ENCODE measurements at places on chromosomes 5 and 9.
A peak's percentile ranks its signal among the peaks of the same experiment; 100 is the strongest.

DNA sequence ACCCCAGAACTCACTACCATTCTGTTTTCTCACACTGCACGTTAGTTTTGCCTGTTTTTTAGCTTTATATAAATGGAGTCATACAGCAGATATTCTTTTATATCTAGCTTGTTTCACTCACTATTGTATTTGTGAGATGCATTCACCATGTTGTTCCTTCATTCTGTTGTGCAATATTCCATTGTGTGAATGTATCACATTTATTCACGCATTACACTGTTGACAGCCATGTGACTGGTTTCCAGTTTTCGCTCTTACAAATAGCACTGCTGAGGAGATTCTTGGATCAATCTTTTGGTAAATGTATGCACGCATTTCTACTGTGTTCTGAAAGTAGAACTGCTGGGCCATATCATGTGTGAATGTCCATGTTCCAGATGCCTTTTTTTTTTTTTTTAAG is 6.4 kb upstream of the SNX30 start:
- no peak for DNase-seq

- DNase-seq, result no peak
These were observed 13.4 kb downstream of the ELOVL7 start for GRCh38 chr5:60830581-60831127.

GRCh38 chr5:83471405-83472212 is at the start of gene VCAN:
VCAN (plus strand) TSS chr5:83471744; CDS start chr5:83483519, 11,775 bp downstream.
- no peak for DNase-seq

DNA sequence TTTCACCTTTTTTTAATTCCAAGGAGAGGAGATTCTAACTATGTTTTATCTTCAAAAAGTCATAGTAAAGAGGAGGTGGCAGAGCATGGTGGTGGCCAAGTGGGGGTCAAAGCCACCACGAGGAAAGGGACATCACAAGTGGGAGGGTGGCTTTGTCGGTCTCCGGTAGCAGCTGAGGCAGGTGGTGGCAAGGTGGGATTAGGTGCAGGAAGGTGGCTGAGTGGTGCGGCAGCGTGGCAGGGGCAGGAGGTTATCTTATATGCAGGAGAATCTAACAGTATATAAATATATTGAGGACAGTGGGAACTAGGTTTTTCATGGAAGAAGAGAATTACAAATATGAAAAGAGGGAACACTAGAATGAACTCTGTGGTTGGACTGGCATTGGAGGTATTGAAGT is 196.8 kb downstream of the FSTL4 start:
- no peak for DNase-seq

DNA sequence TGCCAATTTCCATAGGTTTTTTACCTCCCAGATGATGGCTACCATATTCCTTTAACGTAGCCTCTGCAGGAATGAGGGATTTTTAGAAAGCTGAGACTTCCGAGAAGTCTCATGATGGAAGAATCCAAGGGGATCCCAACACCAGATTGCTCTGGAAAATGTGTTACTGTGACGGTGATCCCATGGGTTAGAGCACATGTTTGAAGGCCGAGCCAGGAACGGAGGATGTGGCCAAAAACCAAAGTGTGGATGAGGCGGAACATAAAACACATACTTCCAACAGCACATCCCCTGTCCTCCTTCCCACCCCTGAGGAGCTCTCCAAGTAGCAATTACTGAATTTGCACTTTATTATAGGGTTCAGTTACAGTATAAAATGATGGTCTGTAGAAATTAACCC is 82.6 kb downstream of the GPR21 start:
- no peak for DNase-seq

GRCh38 chr9:107710953-107711352 is 221.4 kb upstream of the KLF4 start:
- DNase-seq, result no peak

- DNase-seq, result no peak
These were observed 187.2 kb upstream of the PANK3 start for GRCh38 chr5:168766426-168766700.

GRCh38 chr9:18250053-18250452 is 223.9 kb upstream of the ADAMTSL1 start:
- no peak for DNase-seq

DNA sequence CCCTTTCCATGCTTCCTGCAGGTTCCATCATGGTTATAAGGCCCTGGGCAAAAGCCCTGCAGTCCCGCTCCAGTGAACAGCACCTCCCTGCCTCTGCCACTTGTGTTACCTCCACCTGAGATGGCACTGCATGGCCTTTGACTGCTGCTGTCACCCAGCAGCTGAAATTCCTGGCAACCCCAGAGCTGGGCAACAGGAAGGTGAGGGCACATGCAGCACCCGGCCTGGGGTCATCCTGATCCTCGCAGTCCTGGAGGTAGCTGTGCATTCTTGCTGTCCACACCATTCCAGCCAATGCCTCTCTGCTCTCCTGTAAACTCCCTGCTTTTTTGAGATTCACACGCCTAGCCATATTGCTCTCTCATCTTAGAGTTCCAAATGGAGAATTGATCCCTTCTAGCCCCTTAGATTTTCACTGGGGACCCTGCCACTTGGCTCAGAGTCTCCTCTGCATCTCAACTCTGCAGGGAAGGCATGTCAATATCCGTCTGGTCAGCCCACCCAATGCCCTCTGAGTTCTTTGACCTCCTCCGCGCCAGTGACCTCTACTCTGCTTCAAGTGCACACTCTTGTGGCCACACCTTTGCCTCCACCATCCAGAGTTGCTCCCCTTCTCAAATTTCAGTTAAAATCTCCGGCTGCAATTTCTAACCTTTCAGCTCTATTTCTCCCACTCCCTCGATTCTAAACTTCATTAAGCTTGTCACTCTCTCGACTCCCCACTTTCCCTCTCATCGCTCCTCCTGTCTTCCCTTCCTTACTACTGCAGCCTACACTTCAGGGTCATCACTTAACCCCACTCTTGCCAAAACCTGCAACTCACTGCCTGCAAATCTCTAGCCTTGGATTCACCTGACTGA is 93.4 kb downstream of the ANKH start:
- no peak for DNase-seq

DNA sequence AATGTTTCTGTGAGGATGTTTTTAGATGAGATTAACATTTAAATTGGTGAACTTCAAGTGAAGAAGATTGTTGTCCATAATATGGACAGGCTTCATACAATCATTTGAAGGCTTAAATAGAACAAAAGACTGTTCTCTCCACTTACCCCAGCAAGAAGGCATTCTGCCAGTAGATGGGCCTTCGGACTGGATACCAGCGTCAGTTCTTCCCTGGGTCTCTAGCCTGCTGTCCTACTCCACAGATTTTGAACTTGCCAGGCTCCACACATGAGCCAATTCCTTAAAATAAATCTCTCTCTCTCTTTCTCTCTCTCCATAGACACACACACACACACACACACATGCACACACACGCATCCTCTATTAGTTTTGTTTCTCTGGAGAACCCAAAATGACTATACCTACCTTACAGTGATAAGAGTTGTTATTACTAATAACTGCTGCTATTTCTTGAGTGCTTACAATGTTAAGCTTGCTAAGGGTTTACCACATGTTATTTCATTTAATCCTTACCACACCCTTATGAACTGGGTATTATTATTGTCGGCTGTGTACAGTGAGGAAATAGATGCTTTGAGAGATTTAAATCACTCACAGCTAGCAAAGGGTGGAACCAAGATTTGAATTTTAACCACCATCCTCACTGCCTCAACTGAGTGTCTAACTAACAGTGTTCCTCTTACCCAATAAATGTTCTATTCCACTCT is 19.8 kb upstream of the IQGAP2 start:
- no peak for DNase-seq

DNA sequence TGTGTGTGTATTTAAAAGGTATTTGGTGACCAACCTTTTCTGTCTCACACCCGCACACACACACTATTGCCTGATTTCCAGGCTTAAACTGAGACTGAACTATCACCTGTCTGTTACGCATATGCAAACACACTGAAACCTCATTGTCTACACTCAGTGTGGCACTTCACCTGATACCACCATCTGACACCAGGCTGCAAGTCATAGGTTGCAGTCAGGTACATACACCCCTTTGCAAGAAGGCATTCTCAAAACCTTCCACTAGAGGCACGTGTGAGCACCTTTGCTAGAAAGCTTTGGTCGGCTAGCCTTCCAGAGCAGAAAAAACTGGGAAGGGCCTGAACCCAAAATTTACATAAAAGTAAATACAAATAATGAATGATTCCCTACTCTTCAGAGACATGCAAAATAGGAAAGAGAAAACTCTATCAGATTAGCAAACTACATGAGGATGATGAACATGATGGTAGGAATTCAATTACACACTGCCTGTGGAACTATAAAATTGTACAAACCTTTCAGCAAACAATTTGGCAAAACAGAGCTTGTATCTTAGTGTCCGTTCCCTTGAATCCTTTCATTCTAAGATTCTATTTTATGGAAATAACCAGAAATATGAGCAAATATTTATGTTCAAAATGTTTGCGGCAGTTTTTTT is 5.9 kb upstream of the FOXD1 start:
- DNase-seq, result peak; percentile 31

GRCh38 chr5:104186100-104186499 is 623.5 kb upstream of the NUDT12 start:
- no peak for DNase-seq

DNA sequence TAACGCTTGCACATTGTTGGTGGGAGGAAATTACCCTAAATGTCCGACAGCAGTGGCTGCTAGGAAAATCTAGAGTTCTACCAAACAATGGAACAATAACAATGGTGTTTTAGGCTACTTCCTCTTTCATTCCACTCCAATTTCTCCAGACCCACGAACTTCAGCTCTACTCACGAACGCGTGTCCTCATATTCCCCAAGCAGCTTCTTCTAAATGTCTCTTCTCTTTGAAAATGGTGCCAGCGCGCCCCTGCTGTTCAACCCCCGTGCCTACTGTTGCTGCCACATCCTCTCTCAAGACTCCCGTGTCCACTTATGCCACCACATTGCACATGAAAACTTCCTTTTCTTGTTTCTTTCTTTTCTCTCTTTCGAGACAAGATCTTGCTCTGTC is 25.6 kb downstream of the OR2V2 start:
- DNase-seq, result peak; percentile 55

DNA sequence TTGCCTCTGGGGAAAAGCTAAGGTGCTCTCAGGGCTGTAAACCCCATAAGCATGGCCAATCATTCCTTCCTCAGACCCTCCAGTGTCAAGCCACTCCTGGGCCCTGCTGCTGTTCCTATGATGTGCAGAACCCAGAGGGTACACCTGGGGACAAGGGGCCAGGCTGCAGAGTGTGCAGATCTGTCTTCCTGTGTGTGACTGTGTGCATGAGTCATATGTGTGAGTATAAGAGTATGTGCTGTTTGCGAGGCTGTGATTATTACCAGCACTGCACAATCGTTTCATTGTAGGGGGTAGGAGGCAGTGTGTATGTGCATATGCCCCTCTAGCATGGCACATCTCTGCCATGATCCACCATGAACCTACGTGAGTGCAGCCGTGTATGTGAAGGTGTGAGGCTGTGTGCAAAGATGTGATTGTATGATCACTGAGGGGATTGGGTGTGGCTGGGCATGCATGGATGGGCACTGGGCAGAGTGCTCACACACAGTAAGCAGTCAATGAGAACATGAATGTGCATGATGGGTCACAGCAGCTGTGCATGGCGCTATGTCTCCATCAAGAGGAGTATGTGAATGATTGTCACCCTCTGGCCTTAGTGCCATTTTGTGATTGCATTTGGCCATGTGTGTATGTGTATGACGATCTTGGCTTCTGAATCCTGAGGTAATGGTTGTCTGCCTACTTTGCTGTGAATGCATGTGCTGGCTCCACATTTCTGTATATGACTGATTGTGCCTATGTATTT is 2.4 kb upstream of the OR1K1 start:
- DNase-seq, result no peak

GRCh38 chr5:77425420-77425819 is 66.7 kb downstream of the WDR41 start:
- no peak for DNase-seq

- DNase-seq, result no peak
These were observed 194.4 kb upstream of the PPP1R2B start for GRCh38 chr5:156655732-156656131.

- no peak for DNase-seq
These were observed 415.2 kb downstream of the DNAH5 start for GRCh38 chr5:13529300-13529699.

GRCh38 chr5:855771-856530 is 5.2 kb upstream of the ZDHHC11 start:
- DNase-seq, result peak; percentile 37

DNA sequence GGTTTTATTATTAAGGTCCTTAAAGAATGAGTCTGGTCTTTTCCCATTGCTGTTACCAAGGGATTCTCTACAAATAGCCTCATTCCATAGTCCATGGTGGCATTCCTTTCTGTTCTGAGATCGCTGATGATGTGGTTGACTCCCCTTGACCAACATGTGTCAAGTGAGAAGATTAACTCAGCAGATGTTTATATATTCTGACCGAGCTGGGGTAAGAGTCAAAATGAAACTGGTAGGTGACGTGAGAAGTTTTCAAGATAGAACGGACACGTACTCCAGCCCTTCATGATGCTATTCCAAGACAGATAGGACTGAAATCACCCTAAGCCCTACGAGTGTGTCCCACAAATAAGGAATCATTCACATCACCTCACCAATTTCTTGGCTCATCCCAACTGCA is 155.5 kb upstream of the WWC1 start:
- no peak for DNase-seq

- no peak for DNase-seq
These were observed 13.0 kb upstream of the FAM151B start for GRCh38 chr5:80474929-80475328.

GRCh38 chr5:136203303-136203922 is 10.5 kb upstream of the SMIM32 start:
- DNase-seq, result no peak

GRCh38 chr5:170860818-170861666 is 776 bp upstream of the RANBP17 start:
- DNase-seq, result no peak

GRCh38 chr5:56475689-56476486 is 242.8 kb upstream of the ANKRD55 start:
- DNase-seq, result no peak

DNA sequence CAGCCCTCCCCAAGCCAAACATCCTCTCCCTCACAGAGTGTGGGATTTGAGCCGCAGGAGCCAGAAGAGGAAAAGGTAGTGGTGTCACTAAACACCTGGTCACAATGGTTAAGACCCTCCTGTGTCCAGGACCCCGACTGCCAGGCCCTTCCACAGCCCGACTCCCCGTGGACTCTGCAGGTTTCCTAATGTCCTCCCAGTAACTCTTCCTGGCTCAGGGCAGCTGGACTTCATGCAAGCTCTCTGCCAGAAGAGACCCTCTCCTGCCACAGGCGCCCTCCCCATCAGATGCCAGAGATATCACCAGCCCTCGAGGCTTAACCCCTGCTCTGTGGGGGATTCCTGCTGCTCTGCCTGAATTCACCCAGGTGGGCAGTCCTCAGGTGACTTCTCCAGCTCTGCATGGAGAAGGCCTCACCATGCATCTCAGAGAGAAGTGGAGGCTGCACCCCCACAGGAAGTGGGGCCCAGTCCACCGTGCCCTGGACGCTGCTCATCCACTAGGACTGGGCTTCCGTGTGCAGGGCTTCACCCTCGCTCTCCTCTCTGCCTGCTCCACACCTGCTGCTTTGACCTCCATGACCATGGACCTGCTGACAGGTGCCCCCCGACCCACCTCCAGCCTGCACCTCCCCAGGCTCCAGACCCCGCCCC is 111.2 kb downstream of the ADAMTS2 start:
- DNase-seq, result peak; percentile 5
